ENCODE measurements at places on chromosomes 16 and 17.

DNA sequence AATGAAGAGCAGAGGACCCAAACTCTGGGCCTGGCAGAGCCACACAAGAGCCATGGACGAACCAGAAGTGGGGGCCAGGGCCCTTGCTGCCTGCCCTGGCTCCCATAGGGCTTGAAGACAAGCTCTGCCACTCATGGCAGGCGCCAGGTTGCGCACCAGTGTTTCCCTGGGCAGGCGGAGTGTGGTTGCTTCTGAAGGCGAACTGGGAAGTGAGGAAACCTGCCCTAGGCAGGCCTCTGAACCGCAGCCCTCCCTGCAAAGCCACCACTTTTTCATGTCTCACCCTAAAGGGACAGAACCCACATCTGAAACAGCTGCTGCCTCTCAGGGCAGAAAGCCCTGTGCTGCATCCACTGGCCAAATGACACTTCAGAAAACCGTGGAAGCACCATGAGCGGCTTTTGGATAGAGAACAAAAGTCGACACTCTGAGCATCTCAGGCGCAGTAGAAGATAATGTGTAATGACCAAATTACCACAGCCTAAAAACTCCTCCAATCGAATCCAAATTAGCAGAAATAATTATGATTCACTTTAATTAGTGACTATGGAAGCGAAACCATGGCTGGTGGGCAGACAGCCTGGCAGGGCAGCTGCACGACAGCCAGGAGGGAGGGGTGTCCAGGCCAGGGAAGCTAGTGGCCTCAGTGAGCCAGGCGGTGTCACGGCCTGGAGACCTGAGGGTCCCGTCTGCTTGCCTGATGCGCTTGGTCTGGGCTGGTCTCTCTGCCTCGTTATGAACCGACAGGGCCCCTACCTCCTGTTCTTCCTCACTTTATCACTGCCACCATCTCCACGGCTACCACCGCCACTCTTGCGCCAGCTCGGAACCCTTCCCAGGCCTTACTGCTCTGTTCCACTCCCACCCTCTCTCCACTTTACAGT, 59.1 kb downstream of the PRMT7 start:
- ATAC-seq, result peak; percentile 4

DNA sequence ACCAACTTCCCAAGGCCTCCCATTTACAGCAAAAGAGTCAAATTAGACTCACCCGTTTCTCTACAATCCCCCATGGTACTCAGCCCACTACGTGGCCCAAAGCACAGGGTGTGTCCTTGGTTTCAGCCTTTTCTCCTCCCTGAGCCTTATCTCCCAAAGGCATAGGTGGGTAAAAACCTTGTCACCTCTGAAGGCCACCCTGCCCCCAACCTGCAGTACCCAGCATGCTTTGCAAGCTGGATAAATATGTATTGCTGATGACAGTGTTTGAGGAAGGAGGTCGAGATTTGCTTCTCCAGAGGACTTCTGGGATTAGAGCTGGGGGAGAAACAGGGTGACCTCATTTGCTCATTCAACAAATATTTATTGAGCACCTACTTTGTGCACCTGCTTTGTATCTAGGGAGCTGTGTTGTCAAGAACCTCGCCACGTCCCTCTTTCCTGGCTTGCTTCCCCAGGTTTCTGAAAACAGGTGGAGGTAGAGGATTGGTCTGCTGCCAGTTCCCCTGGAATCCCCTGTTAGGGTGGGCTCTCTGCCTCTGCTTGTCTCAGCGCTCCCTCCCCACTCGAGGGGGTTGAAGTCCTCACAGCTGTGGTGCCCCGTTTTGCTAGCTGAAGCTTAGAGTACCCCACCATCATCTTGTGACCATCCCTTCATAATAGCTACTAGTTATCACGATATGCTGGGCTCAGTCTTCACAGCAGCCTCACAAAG, 3.0 kb downstream of the LASP1 start:
- ATAC-seq, result no peak

- ATAC-seq, result no peak
Measured at GRCh38 chr17:45336390-45337182, 19.8 kb upstream of the MAP3K14 start.

DNA sequence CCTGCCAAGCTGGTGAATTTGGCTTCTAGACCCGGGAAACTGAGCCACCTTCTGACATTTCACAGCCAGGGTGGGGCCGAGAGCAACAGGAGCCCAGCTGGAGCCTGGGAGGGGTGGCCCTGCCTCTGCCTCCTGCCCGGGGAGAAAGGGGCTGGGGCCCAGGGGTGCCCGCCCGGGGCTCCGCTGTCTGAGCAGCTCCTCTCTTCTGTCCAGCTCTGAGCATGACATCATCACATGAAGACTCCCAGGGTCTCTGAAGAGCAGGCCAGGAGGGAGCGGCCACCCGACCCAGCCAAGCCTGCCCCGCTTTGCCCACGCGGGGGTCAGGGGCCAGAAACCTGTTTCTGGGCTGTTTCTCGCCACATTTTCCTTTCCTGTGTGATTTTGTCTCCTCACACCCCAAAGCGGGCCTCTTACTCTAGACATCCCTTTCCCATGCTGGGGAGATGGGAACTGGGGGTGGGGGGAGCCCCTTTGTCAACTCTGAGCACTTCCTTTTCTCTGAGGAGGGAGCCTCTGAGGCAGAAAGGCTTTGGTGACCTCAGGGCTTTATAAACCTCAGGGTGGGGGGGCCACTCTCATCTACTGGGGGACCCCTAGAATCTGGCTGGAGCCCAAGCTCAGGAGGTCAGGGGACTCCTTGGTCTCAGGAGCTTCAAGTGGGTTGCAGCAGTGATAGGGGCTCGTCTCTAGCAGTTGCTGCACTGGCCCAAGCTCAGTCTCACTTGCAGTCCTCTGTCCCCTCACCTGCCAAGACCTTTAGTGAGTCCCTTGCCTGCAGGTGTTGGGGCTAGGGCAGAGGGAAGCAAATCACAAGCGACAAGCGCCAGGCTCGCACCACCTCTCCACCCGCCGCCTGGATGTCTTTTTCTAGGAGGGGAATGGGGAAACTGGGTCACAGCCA, 7.6 kb downstream of the UBALD2 start:
- peak; percentile 43 for ATAC-seq

- ATAC-seq, result no peak
Measured at GRCh38 chr17:69690531-69690930, 276.0 kb downstream of the MAP2K6 start.

Measured in motor neuron (in vitro differentiated cells).